ENCODE measurements at places on chromosomes 6 and 20.

- DNase-seq = no peak
Measured at GRCh38 chr20:16385462-16385861, 187.8 kb downstream of the KIF16B start.

- DNase-seq = no peak
Measured at GRCh38 chr6:42326248-42326647, 108.6 kb upstream of the MRPS10 start.

DNA sequence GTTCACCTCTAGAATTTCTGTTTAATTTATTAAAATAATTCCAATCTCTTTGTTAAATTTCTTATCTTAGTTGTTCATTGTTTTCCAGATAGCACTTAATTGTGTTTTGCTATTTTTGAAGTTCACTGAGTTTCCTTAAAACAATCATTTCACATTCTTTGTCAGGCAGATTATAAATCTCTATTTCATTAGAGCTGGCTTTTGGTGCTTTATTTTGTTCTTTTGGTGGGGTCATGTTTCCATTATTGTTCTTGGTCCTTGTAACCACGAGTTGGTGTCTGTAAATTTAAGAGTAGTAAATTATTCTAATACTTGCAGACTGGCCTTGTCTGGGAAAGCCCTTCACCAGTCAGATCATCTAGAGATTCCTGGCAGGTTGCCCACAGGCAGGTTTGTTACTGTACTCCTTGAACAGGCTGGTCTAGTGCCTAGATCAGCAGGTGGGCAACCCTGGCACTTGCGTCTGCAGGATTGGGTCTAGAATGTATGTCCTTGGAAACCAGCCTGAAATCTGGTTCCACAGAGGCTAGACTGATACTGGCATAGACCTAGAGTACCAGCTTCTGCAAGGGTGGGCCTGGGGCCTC lies 110.4 kb downstream of the ADGB start:
- no peak for DNase-seq

DNA sequence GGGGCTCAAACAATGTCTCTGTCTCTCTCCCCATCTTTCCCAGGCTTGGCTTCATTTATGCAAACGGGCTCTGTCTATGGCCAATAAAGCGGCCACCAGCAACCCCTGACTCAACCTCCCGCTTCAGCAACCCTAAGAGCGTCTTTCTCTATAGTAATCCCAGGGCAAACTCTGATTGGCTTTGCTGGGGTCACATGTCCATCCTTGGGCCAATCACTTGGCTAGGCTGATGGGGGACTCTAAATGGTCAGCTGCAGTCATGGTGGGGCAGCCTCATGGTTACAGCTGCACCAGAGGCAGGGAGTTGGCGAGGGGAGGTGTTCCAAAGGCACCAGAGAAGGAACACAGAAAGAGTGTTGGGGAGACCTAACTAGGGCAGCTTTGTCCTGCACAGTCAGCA lies 68.5 kb upstream of the BLCAP start:
- no peak for DNase-seq

GRCh38 chr20:13788167-13788834 lies 3.5 kb downstream of the NDUFAF5 start:
- DNase-seq = peak; percentile 49

GRCh38 chr6:109690373-109690736 lies 647 bp downstream of the AK9 start:
- peak; percentile 36 for DNase-seq

GRCh38 chr6:119339941-119340456 lies 9.6 kb downstream of the MAN1A1 start:
- DNase-seq = no peak

GRCh38 chr6:90939906-90940305 lies 353.0 kb upstream of the MAP3K7 start:
- DNase-seq = no peak

- no peak for DNase-seq
Measured at GRCh38 chr20:41349266-41349665, 8.6 kb downstream of the LPIN3 start.

GRCh38 chr20:55116598-55116997 lies 641.2 kb downstream of the DOK5 start:
- no peak for DNase-seq

- no peak for DNase-seq
Measured at GRCh38 chr6:43307451-43308100, 1.1 kb downstream of the CRIP3 start.

DNA sequence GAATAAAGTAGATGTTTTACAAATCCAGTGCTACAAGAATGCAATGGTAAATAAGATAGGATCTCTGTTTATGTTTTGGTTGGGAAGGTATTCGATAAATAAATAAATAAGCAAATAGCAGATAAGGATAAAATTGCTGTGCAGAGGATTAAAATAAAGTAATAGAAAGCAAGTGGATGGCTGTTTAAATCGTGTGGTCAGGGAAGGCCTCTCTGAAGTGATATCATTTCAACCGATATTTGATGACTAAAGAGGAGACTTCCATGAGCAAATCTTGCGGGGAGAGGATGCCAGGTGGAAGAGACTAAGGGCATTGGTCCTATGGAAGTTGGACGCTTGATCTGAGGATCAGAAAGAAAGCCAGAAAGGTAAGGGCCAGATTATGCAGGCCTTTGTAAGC lies 92.0 kb upstream of the CCN2 start:
- DNase-seq = no peak

DNA sequence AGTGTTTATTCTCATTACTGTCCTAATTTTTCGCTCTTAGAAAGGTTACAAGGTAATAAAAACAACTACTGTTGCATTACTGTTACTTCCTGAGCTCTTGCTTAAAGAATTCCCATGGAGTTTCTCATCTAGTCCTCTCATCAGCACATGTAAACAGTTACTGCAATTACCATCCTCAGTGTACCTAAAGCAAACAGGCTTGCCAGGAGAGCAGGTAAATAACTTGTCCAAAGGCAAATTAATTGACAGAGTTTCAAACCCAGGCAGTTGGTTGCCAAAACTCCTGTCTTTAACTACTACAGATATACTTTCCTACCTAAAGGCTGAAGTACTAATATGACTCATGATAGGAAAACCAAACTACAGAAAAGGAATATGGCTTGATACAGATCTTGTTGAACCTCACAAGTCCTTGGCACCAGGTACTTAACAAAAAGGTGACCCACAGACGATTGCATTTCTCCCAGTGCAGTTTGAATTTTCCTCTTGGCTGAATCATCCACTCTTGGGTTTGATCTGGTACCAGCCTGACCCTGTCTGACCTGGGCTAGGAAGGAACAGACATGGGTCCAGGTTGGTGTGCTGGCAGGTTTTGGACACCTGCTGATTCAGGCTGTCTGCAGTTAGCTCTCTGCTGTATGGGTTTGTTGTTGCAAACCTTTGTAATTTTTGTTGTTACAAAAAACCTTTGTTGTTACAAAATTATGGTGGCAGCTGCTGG lies 153.0 kb downstream of the CFAP61 start:
- no peak for DNase-seq

GRCh38 chr6:91534614-91535013 lies 947.7 kb upstream of the MAP3K7 start:
- no peak for DNase-seq

- no peak for DNase-seq
Measured at GRCh38 chr6:166003569-166003968, 164.1 kb downstream of the TBXT start.

DNA sequence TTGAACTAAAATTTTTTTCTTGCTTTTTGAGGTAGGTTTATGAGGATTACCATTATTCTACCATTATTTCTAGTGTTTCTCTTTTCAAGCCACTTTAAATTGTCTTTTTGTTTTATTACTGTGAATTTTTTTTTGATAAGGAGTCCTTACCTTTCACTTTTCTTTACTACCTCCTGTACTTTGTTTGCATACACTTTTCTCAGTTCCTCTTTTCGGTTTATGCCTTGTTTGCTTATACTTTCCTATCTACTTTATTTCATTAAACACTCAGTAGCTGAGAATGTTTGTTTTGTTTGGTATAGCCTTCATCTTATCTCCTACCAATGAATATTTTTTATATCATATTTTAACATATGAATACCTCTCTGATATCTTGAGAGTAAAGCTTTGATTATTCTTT lies 147.9 kb downstream of the TFAP2B start:
- DNase-seq = no peak

- no peak for DNase-seq
Measured at GRCh38 chr6:16841241-16841640, 80.0 kb upstream of the ATXN1 start.

DNA sequence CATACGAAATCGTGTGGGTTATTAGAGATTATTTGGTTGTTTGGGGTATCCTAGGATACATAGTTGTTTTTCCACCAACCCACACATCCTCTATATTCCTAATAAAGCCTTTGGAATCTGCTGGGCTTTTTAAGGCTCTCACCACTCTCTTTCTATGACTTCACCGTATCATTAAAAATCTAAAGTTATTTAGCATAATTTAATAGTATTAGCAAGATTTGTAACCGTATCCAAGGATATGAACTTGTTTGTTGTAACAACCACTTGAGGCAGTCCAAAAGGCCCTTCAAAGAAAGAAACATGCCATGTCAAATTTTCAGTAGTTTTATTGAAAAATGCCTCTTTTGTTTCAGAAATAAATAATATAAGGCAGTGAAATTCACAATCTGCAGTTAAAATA lies 121.8 kb downstream of the COL12A1 start:
- no peak for DNase-seq

GRCh38 chr6:107490566-107491137 lies 735 bp downstream of the SOBP start:
- DNase-seq = no peak

DNA sequence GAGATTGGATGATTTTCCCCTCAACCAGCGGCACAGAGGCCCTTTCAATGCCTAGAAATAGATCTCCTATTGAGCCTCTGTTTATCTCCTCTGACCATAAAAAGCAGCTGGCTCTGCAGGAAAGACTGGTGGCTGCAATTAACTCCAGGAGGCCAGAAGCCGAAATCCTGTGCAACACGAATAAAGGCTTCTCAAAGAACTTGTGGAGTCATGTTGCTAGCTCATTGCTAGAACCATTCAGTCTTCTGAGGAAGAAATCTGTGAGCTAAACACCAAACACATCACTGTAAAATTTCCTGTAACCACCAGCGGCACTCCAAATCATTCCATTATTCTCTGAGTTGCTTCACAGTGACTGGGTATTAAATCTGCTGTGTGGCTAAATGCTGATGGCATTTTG lies 49.1 kb upstream of the TPD52L1 start:
- no peak for DNase-seq

DNA sequence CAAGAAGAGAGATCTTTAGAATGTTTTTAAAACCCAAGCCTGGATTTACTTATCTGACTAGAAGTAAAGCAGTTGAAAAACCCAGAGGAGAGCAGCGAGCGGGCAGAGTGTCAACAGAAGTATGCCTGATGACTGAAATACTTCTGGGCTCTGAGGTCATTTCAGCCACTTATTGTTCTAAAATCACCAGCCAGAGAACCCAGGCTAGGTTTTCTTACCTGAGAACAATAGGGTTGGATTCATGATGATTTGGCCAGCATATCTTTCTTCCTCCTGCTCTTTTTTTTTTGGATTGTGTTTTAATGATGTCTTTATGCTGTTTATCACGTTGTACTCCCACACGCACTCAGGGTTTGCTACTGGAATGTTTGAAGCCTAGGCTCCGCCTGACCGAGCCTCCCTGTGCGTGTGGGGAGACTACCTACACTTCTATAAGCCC lies 63.0 kb upstream of the KIF25 start:
- DNase-seq = no peak

DNA sequence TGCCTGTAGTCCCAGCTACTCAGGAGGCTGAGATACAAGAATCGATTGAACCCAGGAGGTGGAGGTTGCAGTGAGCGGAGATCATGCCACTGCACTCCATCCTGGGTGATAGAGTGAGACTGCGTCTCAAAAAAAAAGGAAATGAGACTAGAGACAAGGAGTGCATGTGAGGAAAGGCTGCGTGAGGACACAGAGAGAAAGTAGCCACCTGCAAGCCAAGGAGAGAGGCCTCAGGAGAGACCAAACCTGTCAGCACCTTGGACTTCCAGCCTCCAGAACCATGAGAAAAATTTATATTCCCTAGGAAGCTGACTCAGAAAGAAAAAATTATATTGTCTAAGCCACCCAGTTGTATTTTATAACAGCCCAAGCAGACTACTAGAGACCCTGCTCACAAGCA lies 7.4 kb upstream of the BEND3 start:
- DNase-seq = no peak

DNA sequence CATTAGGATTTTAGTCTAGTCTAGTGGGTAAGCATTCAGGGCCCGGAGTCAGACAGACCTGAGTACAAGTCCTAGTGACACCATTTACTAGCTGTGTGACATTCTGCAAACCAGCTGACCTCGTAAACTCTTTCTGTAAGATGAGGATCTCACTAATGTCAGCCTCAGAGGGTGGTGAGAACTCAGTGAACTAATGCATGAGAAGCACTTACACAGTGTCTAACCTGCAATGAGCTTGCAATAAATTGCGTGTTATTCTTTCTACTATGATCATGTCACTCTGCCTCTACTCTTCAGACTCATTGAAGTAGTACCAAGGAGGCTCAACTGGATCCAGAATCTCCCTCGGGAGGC lies 41.1 kb upstream of the ZNF831 start:
- DNase-seq = no peak

DNA sequence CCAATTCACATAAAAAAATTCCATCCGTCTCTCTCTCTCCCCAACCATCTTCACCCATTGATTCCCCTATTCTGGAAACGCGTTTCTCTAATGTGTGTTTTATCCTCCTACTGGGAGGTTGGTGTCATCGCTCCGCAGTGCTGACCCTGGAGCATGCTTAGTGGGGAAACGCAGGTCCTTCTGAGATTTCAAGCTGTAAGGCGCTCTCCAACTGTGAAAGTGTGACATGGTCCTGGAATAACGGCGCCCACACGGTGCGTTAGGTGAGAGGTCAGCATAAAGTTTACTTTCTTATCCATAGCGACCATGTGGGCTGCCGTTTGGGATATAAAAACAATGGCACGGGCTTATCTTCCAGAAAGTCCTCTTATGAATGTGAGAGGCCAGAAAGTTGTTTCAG lies 123.9 kb downstream of the WDR27 start:
- DNase-seq = no peak

DNA sequence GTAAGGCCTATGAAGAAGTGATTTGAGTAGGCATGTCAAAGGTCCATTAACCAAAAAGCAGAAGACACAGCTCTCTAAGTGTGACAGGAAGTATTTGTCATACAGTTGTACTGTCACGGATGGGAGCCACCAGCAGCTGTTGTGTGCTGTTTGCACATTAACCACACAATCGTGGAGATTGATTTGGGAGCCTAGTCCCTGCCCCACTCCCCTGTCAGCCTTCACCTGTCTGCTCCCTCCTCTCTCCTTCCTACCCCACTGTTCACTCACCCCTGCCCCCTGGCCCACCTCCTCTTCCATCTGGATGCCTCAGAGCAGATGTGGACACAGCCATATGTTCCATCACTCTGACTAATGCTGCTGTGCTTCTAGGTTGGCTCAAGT lies 124.7 kb upstream of the SPACA1 start:
- DNase-seq = peak; percentile 53

GRCh38 chr6:79145301-79145700 lies 67.2 kb upstream of the PHIP start:
- no peak for DNase-seq

GRCh38 chr20:64176971-64177370 lies 12.7 kb downstream of the MYT1 start:
- no peak for DNase-seq
